Fibroblast of skin of right quadriceps (primary cell): ENCODE measurements at places on chromosomes 1 and 21.

- peak; percentile 68 for DNase-seq
Observed at GRCh38 chr1:181038399-181038873, 4.7 kb downstream of the MR1 start.

GRCh38 chr1:211975152-211975941, 60.0 kb downstream of the INTS7 start:
- DNase-seq = peak; percentile 1

DNA sequence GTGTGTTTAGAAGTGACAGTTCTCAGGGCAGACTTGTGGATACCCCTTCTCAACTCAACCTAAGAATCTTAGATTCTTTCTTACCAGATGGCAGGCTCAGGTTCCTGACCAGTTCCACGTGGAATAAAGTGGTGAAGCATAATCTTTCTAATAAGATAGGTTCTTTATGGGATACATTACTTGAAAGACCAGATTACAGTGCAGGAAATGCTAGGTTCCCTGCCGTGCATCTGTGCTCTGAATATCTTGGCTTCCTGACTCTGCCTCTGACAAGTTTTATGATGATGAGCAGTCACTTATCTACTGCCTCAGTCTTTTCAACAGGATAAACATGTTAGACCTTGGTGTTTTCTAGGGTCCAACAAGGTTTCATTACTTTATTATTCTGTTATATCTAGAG, 207.9 kb upstream of the CACYBP start:
- DNase-seq = peak; percentile 6

DNA sequence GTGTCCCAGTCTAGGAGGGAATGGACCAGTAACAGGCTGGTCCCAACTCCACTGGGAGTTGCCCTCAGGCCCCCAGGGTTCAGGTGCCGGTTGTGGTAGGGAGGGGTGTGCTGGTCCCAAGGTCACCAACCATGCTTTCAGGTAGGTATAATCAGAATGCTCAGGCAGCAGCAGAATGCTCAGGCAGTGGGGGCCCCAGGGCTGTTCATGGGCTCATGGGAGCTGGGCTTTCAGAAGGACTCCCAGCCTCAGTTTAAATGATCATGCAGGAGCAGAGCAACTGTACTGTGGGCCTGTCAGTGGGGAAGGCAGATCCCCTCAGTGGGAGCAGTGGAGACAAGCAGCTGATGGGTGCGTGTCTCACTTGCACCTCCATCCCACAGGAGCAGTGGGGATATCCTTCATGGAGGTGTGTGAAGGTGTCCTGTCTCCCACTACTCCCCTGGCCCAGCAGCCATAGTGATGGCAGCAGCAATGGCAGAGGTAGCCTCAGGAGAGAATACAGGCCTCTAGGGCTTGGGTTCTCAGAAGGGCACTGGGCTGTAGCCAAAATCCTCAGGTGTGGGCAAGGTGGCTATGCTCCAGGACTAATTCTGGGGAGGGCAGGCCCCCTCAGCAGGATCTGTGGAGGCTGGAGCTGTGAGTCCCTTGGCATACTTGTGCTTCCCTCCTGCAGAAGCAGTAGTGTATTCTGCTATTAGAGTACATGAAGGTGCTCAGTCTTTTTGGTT, 917.3 kb upstream of the B3GALT2 start:
- no peak for DNase-seq

DNA sequence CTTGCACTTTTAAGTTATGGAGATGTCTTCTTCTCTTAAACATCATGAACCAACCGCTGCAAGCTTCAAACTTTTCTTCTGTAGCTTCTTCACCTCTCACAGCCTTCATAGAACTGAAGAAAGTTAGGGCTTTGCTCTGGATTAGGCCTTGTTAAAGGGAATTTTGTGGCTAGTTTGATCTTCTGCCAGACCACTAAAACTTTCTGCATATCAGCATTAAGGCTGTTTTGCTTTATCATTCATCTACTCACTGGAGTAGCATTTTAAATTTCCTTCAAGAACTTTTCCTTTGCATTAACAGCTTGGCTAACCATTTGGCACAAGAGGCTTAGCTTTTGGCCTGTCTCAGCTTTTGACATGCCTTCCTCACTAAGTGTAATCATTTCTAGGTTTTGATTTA, 43.0 kb upstream of the RGL1 start:
- DNase-seq = peak; percentile 60

GRCh38 chr1:48644905-48645605, 131.6 kb downstream of the BEND5 start:
- no peak for DNase-seq

GRCh38 chr1:196546272-196547111, 61.7 kb downstream of the KCNT2 start:
- DNase-seq = peak; percentile 15

- no peak for DNase-seq
Observed at GRCh38 chr1:18012686-18013085, 94.9 kb upstream of the IGSF21 start.

GRCh38 chr1:12376236-12377045, 146.6 kb downstream of the VPS13D start:
- no peak for DNase-seq

DNA sequence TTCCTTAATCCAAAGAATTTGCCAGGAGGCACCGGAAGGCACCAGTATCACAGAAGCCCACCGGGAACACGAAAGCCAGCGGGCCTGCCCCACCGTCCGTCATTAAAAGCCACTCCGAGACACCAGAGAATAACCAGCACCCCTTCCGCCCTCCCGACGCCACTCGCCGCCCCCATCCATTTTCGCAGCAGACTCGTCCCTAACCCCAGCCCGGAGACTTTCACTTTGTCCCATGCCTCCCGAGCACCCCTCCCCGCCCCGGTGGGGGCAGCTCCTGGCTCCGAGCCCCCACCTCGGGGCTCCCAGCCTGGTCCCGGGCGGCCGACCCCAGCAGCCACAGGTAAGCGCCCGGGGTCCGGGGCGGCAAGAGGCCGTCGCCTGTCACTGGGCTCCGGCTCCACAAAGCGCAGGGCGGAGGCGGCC, 105.4 kb downstream of the SLC45A1 start:
- DNase-seq = peak; percentile 16

DNA sequence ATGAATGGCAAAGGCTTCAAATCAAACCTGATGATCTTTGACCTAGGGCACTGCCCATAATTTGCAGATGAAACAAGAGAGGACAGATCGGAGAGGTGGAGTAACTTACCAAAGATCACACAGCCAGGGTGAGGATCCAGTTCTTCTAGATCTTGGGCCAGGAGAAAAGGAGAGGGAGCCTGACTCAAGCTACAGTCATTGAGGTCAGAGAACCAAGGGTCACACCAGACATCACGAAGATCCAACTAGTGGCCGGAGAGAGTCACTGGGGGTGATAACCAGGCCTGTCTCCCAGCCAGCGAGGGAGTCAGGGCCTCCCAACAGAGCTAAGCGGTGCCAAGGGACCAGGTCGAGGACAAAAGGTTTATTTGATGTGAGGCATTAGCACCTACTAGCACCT, 115.0 kb downstream of the RIPK4 start:
- DNase-seq = no peak

DNA sequence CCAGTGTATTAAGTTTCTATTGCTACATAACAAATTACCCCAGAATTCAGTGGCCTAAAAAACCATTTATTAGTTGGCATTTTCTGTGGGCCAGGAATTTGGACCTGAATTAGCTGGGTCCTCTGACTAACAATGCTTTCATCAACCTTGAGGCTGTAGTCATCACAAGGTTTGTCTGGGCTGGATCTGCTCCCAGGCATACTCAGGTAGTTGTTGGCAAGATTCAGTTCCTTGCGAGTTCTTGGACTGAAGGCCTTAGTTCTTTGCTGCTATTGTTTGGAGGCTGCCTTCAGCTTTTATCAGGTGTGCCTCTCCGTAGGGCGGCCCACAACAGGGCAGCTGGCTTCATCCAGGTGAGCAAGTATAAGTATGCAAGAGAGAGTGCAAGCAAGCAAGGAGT, 31.4 kb upstream of the DEPDC1 start:
- DNase-seq = no peak

DNA sequence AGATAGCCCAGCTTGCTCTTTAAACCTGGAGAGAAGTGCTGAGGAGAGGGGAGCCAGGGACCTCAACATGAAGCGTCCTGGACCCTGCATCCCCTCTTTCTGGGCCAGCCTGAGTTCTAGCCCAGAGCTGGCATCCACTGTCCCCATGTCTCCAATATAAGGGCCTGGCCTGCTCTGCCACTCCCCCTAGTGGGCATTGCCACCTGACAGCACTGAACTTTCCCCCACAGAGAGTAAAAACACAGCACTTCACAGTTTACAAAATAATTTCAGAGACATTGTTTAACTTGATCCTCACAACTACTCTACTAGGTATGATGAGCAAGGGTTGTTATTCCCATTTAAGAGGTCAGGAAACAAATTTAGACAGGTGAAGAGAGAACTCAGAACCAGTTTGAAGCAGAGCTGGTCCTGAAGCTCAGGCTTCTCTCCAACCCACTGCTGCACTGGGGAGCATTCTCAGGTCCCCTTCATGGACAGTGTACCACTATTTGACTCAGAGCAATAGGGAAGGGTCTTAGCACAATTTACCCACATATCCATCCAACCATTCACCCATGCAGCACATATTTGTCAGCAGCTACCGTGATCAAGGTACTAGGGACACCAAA, 151.2 kb downstream of the DMRTA2 start:
- DNase-seq = no peak

GRCh38 chr21:41813226-41813625, 46.4 kb upstream of the RIPK4 start:
- no peak for DNase-seq

DNA sequence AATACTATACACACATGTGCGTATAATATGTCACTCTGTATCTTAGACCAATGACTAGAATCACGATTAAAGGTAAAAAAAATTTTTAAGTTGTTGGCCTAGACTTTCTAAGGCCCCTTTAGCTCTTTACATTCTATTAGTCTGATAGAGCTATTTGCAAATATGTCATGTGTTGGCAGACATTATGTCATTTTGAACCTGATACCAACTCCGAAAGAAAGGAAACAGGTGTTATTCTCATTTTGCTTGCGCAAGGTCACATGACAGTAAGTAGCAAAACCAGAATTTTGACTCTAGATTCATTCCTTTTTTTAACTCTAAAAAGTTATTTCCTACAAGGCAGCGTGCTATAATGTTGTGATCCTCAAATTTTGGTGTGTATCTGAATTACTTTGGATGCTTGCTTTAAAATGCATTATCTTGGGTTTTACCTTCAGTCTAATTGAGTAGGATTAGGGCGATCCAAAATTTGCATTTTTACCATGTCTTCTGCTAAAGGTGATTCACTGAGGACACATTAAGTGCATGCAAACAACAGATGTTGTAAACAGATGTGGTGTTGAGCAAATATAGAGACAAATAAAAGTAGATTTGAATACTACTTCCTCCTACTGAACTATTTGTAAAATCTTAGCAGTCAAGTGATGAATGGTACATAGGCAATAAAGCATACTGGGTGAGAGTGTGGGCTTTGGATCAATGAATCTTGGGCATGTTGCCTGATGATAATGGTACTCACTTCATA, 63.5 kb upstream of the KIAA1614 start:
- DNase-seq = no peak

GRCh38 chr1:62415687-62416086, 21.2 kb upstream of the USP1 start:
- DNase-seq = no peak

GRCh38 chr1:194176212-194176611, 989.8 kb upstream of the B3GALT2 start:
- DNase-seq = no peak

GRCh38 chr1:8351693-8352470, 34.0 kb downstream of the SLC45A1 start:
- no peak for DNase-seq

GRCh38 chr21:44972301-44972814, 32.5 kb downstream of the SLX9 start:
- no peak for DNase-seq

- DNase-seq = no peak
Observed at GRCh38 chr1:241532864-241533263, 686 bp downstream of the KMO start.

DNA sequence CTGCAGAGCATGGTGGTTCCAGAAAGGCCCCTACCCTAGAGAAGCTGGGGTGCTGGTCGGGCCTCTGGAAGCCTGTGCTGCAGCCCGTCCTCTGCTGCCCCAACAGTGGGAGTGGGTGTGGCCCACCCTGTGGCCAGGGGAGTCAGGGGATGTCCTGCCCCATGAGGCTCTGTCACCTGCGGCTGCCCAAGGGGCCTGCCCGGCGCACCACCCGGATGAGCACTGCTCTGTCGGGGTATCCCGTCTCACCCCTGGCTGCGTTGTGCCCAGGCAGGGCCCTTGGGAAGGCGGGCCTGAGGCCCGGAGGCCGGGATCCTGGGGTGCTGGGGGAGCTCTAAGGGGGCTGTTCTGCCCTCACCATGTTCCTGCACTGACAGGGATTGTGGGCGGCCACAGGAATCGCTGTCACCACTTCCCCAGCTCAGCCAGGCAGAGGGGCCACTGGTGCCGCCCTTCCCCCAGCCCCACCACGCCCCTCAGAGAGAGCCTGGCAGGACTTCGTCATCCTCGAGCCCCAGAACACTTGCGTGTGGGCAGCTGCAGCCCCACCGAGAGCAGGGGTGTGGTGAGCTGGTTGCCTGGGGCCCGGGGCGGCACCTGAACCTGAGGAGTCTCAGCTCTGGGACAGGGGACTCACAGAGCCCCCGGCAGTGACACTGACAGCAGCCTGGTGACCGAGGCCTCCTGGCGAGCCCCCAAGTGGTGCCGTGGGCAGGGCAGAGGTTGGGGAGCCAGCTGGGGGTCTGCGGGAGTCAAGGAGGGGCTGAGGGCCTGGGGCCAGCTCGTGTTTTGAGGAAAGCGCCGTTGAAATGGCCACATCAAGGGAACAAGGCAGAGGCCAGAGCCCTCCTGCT, 20.2 kb downstream of the PANK4 start:
- no peak for DNase-seq

GRCh38 chr1:48710318-48710717, 66.4 kb downstream of the BEND5 start:
- no peak for DNase-seq

DNA sequence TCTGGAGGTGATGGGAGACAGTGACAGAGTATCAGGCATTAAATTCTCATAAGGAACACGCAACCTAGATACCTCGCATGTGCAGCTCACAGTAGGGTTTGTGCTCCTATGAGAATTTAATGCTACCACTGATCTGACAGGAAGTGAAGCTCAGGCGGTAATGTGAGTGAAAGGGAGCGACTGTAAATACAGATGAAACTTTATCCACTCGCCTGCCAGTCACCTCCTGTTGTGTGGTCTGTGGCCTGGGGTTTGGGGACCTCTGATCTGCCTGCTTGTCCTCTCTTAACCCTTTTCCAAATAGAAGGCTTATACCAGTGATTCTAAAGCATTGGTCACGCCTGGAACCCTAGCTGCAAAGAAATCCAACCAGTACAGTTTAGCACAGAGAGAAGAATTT, 15.3 kb downstream of the GABPA start:
- no peak for DNase-seq

DNA sequence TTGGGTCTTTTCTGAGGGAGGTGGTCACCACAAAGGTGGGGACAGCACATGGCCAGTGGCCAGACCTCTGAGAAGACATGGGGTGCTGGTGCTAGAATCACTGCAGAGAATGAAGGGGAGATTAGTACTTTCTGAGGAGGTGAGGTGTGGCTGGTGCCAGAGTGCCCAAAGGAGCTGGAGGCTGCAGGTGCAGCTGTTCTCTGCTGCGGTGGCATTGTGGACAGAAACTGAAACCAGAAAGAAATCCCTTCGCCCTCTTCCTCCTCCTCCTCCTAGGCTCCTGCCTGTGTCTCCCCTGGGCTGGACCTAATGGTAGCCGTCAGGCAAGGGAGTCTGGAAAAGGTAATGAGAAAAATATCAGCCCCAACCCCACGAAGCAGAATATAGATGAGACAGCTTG, 261.7 kb downstream of the TM2D1 start:
- no peak for DNase-seq

- no peak for DNase-seq
Observed at GRCh38 chr1:110583505-110583904, 22.7 kb downstream of the KCNA2 start.

- DNase-seq = no peak
Observed at GRCh38 chr21:42601656-42602055, 51.8 kb upstream of the PDE9A start.
